ENCODE measurements at places on chromosomes 6 and 20. TPM values are rescaled to one million over a fixed set of nuclear protein-coding genes. Genes with fewer than 3 reads are reported as not detected.

The MYLIP gene
- total RNA-seq: 15.2 TPM

The PNPLA1 gene
- not detected for total RNA-seq

The ACSS1 gene
- 44.9 TPM for total RNA-seq

The ULBP3 gene
- not detected for total RNA-seq

The FUCA2 gene
- 33.6 TPM for total RNA-seq

The NCOA7 gene
- 46.1 TPM for total RNA-seq

The FAM83C gene
- total RNA-seq: not detected

The HLA-DQB1 gene
- 119 TPM for total RNA-seq

Data from GM12878 (cell line).